Cerebellum (tissue), 4 donors: ENCODE measurements at places on chromosomes 7 and 10. TPM values are rescaled to one million over a fixed set of nuclear protein-coding genes. Genes with fewer than 3 reads are reported as not detected.

DNA sequence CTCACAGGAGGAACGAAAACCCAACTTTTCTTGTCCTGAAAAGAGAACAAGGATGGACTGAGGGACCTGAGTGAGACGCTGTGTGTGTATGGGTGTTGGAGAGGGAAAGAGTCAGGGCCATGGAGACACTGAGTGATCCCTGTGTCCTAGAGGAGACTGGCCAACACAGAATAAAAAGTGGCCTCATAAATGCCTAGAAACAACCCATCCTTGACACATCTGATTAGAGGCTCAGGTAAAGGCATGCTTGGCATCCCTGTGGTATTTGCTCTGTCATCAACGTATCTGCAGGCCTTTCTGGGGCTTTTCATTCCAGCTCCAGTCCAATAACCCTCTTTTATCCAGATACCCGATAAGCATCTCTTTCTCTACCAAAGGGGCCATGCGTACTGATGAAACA, 86.3 kb downstream of the FGFR2 start:
- DNase-seq: no peak

GRCh38 chr10:120646738-120647456, 189.9 kb downstream of the PLPP4 start:
- DNase-seq: no peak

GRCh38 chr7:54129035-54129434, 413.1 kb upstream of the VSTM2A start:
- no peak for DNase-seq

GRCh38 chr7:100488333-100489095, 4.8 kb downstream of the NYAP1 start:
- no peak for DNase-seq

- DNase-seq: no peak
Observed at GRCh38 chr10:127874671-127875448, 17.9 kb downstream of the CLRN3 start.

DNA sequence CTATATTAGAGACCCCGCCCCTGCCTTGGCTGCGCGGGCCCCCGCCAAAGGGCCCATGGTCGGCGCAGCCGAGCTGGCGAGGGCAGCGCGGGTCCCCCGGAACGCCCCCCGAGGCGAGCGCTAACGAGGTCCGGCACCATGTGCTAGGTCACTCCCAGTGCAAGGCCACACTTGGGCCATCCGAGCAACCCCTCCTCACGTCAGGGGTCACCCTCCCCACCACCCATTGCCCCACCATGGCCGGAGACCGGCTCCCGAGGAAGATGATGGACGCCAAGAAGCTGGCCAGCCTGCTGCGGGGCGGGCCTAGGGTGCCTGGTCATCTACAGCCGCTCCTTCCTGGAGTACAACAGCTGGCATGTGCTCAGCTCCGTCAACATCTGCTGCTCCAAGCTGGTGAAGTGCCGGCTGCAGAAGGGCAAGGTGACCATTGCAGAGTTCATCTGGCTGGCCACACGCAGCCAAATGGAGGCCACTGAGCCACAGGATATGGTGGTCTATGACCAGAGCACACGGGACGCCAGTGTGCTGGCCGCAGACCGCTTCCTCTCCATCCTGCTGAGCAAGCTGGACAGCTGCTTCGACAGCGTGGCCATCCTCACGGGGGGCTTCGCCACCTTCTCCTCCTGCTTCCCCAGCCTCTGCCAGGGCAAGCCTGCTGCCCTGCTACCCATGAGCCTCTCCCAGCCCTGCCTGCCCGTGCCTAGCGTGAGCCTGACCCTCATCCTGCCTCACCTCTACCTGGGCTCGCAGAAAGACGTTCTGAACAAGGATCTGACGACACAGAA, 12.4 kb upstream of the SEC24C start:
- DNase-seq: no peak

GRCh38 chr7:45873035-45873354, at the start of gene CCDC201:
Gene CCDC201 (minus strand): TSS chr7:45873082. CDS start chr7:45873007, 75 bp downstream.
- no peak for DNase-seq

DNA sequence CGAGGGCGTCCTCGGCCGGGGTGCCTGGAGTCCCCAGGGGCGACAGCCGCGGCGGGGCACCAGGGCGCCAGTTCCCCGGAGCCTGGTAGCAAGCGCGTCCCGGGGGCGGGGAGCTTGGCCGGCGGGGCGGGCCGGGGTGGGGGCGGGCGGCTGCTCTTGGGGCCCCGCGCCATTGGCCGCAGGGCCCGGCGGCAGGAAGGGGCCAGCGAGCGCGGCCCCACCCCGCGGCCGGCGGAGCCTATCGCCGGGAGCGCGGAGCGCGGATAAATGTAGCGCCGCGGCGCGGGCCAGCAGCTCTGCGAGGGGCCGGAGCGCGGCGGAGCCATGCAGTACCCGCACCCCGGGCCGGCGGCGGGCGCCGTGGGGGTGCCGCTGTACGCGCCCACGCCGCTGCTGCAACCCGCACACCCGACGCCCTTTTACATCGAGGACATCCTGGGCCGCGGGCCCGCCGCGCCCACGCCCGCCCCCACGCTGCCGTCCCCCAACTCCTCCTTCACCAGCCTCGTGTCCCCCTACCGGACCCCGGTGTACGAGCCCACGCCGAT, at the start of gene HHEX:
HHEX (plus strand) TSS at position 293 of the 548 bp plus-strand sequence; CDS start at position 325, 32 bp downstream.
- no peak for DNase-seq

DNA sequence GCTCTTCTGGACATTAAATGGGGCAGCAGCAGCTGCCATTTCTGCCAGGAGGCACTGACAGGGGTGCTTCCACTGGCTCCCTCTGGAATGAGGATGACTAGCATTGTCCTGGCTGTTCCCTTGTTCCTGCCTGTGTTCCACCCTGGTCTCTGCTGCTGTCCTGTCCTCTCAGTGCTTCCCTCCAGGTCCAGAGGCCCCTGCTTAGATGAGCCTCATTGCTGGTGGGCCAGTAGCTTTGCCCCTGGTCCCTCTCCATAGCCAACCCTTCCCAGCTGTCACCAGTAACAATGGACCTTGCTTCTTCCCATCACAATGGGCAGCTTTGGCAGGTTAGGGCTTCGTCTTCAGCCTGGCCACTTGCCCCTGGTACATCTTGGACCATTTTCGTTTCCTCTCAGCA, 561.1 kb downstream of the TCERG1L start:
- DNase-seq: no peak

DNA sequence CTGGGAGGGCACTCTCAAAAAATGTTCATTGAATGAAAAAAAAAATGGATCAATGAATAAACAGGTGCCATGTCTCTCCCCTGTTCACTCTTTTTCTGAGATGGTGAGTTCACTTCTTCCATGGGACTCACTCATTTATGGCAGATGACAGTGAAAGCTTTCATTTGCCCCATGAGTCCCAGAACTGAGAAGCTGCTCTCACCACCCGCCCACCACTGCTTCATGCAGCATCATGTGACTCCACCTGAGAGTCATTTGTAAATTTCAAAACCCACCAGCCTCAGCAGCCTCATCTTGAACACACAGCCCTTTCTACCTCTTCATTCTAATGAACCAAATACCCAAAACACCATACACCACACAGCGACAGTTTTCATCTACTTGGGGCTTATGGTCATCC, 64.9 kb downstream of the SCRN1 start:
- DNase-seq: no peak

DNA sequence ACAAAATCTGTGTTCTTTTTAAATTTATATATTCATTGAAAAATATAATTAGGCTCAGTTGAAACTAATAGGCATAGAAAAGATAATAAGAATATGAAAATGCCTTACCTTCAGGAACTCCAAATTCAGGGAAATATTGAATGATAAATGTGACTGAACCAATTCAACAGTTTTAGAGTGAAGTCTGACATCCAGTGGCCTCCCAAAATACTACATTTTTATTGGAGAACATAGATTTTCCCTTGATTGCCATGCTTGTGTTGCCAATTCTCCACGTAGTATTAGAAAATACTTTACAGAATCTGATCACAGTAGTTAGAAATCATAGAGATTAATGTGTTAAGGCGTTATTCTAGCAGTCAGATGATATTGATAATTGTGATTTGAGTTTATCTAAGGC, 1246.7 kb downstream of the GATA3 start:
- peak; percentile 28 for DNase-seq

DNA sequence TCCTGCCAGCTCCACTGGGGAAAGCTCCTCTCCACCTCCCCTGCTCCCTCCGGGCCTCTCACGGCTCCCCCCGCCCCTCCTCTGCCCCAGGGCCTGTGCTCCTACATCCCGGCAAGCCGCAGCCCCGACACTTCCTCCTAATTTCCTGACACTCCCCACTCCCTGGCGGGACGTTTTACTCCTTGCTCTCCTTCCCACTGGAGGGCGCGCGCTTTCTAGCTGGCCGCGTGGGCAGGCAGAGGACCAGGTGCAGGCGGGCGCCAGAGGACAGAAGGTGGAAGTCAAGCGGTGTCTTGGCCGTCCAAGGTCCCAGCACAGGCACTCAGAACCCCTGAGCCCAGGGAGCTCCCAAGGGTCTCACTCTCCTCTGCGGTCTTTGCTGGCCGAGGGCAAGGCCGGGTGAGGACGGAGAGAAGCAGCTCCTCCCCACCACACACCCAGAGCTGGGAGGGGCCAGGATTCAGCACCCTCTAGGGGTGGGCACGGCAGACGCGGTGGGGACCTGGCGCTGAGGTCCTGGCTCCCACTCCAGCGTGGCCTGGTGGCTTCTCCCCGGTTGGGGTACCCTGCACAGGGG, 19.1 kb downstream of the ADAM8 start:
- peak; percentile 52 for DNase-seq

DNA sequence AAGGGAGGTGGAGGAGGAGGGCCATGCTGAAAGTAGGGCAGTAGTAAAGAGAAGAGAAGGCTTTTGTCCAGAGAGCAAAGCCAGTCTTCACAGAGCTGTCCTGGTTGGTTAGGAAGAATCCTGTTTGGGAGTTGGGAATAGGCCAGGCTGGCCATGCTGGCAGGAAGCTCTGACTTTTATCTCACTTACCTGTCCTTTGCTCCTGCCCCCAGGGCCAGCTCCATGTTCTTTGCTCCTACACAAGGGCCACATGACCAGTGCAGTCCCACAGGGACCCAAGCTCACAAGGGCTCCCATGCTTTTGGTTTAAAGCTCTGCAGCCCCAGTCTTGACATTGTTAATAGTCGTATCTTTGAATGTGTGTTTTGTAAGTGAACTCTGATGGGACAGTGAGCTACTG, 161.6 kb upstream of the KMT2E start:
- DNase-seq: no peak

- no peak for DNase-seq
Observed at GRCh38 chr10:62710182-62710581, 94.3 kb upstream of the ADO start.

DNA sequence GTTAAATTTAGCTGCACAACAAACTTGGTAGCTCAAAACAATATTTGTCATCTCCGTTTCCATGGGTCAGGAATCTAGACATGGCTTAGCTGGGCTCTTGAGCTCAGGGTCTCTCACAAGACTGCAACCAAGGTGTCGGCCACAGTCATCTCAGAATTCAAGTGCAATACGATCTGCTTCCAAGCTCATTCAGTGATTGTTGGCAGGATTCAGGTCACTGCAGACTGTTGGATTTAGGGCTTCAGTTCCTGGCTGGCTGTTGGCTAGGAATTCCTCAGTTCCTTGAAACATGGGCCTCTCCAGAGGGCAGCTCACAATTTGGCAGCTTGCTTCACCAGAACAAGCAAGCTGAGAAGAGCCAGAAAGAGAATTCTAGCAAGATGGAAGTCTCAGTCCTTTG, 17.5 kb upstream of the CHST3 start:
- no peak for DNase-seq

DNA sequence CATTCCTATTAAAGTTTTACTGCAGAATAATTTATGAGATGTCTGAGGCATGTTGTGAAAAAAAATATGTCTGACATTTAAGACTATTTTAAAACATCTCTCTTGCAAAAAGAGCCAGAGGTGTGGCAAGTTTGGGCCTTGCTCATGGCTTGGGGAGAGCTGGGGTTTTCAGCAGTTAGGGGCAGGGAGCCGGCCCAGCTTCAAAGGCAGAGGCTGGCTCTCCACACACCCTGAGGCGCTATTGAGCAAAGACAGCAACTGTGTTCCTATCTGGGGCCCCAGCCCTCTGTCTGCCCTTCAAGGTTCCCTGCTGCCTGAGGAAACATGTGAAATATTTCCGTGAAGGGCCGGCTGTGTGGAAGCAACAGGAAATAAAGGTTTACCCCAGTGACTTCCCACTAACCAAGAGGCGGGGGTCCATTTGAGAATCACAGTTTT, 94.0 kb downstream of the SORBS1 start:
- DNase-seq: no peak

- DNase-seq: no peak
Observed at GRCh38 chr10:103433858-103434257, 18.3 kb downstream of the CALHM2 start.

DNA sequence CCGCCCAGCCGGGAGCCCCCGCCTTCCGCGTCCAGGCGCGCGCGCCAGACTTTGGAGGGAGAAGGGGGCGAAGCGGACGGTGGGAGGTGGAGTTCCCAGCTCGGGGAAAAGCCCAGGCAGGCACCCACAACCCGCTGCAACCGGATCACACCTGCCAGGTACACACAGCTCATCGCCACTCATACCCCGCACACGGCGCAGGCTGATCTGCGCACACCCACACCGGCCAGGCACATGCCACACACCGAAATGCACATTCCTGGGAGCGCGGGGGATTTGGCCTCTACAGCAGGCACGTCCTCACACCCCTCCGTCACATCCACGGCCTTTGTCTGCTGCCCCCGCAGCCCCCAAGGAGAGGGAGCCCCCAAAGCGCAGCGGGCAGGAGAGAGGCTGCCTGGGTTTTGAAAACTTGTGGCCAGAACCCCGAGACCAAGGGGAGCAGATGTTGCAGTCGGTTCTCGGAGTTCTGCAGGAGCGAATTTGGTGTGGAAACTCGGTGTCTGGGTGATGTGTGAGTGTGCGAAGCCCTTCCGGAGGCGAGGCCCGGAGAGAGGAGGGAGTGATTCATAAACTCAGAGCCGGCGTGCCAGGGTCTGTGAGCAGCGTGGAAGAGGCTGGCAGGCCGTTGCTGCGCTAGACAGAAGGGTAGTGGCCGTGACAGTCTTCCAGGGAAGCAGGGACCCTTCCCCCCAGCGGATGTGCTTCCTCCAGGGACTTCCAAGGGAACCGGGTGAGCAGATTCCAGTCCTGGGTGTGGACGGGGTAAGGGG, 734 bp downstream of the CHST3 start:
- no peak for DNase-seq

DNA sequence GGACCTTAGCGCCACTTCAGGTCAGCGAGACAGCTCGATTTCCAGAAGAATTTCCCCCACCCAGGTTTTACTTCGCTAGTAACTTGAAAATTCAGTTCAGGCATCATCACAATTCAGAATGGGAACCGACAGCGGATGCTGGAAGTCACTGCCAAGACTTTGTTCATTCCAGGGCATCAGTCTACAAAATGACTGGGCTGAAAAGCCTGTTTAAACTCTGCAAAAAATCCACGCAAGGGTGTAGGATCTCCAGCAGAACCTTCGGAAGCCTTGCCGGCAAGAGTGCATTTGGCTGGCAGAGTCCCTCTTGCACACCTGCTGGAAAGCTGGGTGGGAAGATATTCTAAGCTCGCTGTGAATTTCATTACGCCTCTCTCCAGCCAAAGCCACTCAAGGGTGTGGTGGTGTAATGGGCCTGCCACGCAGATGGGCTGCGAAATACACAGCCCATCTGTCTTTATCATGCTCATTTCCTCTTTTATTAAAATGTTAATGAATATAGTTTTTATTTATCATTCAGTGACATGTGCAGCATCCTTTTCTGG, 672.0 kb upstream of the FOXK1 start:
- DNase-seq: no peak

The AKR1C2 gene
- 12.5 TPM for total RNA-seq

The PTPRZ1 gene
- 180 TPM for total RNA-seq

The NAT16 gene
- 2.1 TPM for total RNA-seq

The CROT gene
- 18.4 TPM for total RNA-seq

The TMEM213 gene
- total RNA-seq: not detected

The SFTPA1 gene
- 4.4 TPM for total RNA-seq

The ZNF804B gene
- total RNA-seq: 3.7 TPM

The OR9A2 gene
- 2.6 TPM for total RNA-seq

The ASIC3 gene
- 1.6 TPM for total RNA-seq

The SPOCK2 gene
- 118 TPM for total RNA-seq
